ENCODE measurements at places on chromosomes 5 and 9.

- DNase-seq: no peak
Observed at GRCh38 chr5:75363111-75363510, 26.1 kb downstream of the HMGCR start.

DNA sequence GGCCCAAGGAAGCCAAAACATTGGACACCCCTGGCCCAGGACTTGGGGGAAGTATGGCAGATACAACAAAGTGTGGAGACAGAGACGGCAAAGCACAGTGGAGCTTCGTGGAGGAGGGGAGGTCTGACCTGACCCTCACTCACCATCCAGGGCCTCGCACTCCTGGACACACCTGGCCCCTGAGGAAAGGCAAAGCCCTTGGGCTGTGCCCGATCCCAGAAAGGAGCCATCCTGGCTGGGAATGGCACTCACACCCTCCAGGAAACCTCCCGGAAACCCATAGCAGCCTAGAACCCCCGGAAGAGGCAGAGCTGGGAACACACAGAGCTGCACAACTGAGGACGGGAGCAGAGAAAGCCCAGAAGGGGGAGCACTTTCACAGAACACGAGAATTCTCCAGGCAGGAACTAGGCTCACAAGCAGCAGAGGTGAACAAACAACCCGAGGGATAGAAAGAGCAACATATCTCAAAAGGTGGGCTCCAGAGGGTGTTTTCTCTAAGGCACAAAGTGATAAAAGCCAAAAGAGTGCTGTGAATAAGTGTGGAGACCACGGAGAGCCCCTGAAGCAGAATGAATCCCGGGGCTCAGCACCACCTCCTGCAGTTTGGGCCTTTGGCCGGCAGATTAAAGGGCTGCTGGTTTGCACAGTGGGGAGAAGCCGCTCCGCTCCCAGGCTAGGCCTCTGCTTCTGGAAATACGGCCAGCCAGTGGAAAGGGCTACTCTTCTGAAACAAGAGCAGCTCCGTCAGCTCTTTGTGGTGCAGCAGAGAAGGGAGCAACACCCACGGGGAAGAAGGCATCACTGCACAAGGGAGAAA, 108.2 kb downstream of the UBE2R2 start:
- DNase-seq: no peak

DNA sequence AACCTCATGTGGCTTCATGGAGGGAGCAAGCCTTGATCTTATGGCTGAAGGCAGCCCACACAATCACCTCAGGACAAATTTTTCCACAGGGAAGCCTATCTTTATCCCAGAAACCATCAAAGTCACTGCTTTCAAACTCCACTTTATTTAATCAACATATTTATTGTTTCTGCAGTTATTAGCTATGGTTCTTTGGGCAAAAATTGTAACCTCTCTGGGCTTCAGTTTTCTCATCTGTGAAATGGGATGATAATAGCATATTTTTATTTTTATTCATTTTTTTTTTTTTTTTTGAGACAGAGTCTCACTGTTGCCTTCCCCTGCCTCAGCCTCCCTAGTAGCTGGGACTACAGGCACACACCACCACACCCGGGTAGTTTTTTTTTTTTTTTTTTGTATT, 2.1 kb upstream of the RPS14 start:
- no peak for DNase-seq

- no peak for DNase-seq
Observed at GRCh38 chr9:68728731-68729130, 23.7 kb downstream of the PIP5K1B start.

DNA sequence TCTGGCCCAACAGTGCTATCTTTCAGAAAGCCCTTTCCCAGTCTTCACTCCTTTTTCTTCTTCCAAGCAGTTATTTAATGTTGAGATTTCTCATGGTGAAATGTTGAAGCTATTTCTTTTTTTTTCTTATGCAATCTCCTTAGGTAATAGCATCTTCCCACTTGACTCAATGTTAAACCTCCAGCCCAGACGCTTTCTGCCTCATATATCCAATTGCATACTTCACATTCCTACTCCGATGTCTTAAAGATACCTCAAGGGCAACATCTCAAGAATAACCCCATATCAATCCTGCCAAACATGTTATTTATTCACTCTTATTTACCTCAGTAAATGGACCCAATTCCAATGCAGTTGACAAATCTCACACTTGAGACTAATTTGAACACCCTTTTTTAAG, 187.3 kb downstream of the CDH12 start:
- DNase-seq: no peak

DNA sequence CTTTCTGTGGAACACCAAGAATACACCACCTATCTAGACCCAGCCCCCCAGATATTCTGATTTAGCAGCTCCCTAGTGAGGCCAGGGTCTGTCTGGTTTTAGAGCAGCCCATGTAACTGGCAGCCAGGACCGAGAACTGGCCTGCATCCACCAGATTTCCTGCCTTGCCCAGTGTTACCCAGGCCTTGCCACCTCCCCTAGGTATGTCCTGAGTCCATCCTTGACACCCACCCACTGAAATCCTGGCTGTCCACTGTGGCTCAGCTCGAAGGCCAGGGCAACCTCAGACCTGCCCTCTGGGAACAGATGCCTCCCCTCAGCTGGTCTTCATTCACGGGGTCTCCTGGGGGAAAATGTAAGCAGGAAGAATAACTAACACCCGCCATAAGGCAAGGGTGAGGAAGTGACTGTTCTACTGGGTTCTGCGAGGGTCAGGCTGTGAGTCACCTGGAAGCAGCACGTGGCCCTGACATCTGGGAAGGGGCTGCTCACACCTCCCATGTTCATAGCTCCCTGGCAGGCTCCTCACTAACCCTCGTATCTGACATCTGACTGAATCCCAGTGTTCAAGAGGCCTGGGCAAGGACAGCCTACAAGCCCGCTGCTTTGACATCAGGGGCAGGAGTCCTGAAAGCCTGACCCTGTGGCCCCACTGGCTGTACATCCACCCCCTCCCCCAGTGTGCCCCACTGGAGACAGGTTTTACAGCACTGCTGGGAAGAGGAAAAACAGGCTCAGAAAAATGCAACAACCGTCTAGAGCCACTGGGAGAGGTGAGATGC, 72.7 kb downstream of the SEMA4D start:
- no peak for DNase-seq

GRCh38 chr5:166505544-166505943, 1785.9 kb upstream of the WWC1 start:
- no peak for DNase-seq

- DNase-seq: no peak
Observed at GRCh38 chr5:56433039-56433617, 200.0 kb upstream of the ANKRD55 start.

- DNase-seq: no peak
Observed at GRCh38 chr5:35285435-35285834, 55.1 kb upstream of the PRLR start.

GRCh38 chr9:126536131-126536530, 77.6 kb upstream of the LMX1B start:
- DNase-seq: no peak

DNA sequence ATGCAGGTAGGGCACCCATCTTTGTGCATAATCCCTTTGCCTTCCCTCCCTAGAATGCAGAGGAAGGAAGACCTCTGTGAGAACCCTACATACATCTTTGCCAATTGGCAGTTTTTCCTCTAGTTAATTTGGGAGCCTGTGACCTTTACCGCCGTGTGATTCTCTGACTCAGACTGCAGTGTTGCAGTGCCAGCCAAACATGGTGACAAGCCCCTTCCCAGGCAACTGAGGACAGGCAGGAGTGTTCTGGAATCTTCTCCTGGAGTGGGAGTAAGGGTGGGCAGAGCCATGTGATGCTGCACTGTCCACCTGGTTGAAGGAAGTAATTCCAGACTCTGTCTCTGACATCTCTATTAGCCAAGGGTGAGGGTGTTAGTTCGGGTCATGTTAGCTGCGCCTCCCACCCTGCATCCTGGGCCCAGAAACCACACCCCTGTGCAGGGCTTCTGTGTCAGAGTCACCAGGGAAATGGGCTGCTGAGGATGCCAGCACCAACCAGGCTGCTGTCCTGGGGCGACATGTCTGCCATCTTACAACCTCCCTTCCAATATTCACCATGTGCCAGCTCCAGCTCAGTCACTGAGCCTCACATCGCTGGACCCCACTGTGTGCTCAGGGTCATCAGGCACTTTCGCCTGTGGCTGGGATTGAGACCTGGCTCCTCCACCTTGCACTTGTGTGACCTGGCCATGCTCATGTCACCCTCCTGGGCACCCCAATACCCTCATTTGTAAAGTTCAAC, 21.8 kb downstream of the KCNIP1 start:
- no peak for DNase-seq

GRCh38 chr5:140977003-140977402, 10.7 kb downstream of the PCDHAC2 start:
- no peak for DNase-seq

DNA sequence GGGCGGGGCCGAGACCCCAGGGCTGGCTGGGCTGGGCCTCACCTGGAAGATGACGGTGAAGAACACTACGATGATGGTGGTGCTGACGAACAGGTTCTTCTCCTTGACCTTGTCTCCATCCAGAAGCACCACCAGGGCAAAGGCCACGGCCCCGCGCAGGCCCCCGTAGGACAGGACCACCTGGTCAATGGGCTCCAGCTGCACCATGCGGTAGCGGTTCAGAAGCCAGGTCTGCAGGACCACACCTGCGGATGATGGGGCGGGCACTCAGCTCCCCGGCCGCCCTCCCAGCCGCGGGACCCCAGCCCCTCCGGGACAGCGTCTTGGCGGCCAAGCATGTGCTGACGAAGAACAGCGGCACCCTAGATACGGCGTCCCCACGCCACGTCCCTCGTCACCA, 39.5 kb downstream of the EXOC3 start:
- no peak for DNase-seq

- DNase-seq: peak; percentile 44
Observed at GRCh38 chr5:1380011-1380817, 35.3 kb upstream of the CLPTM1L start.

DNA sequence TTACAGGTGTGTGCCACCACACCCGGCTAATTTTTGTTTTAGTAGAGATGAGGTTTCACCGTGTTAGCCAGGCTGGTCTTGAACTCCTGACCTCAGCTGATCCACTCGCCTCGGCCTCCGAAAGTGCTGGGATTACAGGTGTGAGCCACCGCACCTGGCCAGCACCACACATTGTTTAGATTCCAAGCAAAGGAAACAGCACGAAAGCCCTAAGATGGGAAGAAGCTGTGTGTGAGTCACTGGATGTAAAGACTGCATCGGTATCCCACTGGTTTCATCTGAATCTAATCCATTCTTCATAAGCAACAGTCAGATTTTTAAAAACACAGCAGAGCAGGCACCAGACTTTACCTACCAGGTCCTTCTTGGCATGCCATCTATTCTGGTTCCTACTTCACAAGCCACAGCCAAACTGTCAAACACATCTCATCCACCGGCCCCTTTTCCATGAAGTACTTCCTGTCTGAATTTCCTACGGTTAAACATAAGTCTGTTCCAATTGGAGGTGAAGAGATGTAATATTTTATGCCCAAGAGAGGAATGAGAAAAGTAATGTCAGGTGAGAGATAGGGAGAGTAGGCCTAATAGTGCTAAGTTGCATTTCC, 17.4 kb downstream of the UBTD2 start:
- DNase-seq: no peak

- DNase-seq: peak; percentile 30
Observed at GRCh38 chr5:150122158-150122510, 33.5 kb downstream of the PDGFRB start.

GRCh38 chr9:112072721-112073638, 102.1 kb downstream of the SUSD1 start:
- DNase-seq: no peak

DNA sequence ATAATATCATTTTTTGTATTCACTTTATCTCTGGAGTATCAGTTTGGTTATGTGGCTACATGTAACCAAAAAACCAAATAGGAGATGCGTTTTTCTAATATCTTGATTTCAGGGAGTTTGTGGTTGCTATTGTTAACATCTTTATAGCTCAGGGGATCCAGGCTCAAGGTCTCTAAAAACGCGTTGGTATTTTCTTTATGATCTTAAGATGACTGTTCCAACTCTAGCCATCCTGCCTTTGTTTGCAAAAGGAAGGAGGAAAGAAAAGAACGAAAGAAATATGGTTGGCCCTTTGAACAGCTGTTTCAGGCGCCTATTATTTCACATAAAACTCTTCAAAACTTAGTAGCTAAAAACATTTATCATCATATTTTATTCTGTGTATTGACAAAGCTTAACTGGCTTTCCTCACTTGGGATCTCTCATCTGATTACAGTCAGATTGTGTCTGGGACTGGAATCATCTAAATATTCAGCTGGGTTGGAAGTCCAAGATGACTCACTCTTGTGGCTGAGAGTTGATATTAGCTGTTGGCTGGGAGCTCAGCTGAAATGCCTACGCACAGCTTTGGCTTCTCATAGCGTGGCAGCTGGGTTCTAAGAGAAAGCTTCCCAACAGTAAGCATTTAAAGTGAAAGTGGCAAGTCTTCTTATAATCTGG, 60.1 kb downstream of the FAM174A start:
- DNase-seq: no peak

GRCh38 chr5:132481596-132482211, 8.9 kb downstream of the IRF1 start:
- no peak for DNase-seq

- no peak for DNase-seq
Observed at GRCh38 chr5:118906947-118907346, 81.4 kb downstream of the DTWD2 start.

GRCh38 chr5:80220245-80220897, 35.5 kb downstream of the SERINC5 start:
- no peak for DNase-seq

- no peak for DNase-seq
Observed at GRCh38 chr5:123474228-123474627, 37.7 kb upstream of the CSNK1G3 start.

DNA sequence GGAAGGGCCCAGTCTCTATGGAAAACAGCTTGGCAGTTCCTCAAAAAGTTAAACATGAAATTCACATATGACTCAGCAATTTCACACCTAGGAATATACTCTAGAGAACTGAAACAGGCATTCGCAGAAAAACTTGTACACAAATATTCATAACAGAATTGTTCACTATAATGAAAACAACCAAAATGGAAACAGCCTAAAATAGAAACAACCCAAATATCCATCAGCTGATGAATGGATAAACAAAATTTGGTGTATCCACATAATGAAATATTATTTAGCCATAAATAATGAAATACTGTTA, 4.8 kb upstream of the GPR150 start:
- DNase-seq: no peak

GRCh38 chr5:90932052-90932699, 373.6 kb downstream of the ADGRV1 start:
- DNase-seq: peak; percentile 2

GRCh38 chr9:134987906-134988700, 70.4 kb upstream of the FCN1 start:
- no peak for DNase-seq

DNA sequence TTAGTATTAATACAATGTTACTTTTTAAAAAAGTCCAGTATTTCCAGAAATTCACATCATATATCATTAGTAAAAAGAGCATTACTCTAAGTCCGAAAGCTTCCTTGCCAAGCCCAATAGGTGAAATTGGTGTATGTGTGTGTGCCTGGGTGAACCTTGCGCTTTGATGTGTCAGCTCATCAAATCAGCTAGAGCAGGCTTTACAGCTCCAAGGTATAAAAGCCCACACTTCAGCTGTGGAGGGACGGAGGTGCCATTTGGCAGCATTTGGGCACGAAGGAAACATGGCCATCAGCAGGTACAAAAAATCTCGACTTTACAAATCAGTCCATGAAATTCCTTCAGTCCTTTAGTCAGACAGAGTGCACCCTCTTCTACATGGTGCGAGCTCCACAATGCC, 76.5 kb upstream of the IL7R start:
- DNase-seq: peak; percentile 55

Data from stimulated activated CD4-positive, alpha-beta T cell treated with anti-CD3 and anti-CD28 coated beads, Interleukin-1b, Interleukin-23, amount 100 ng/mL, for 48 hours (primary cell).